ENCODE measurements at places on chromosomes 6 and 20. TPM values are rescaled to one million over a fixed set of nuclear protein-coding genes. Genes with fewer than 3 reads are reported as not detected.

COX4I2 gene
- total RNA-seq, result not detected

SPINT4 gene
- not detected for total RNA-seq

- no peak for DNase-seq
Observed at GRCh38 chr6:110688661-110689268, 126.5 kb downstream of the CDK19 start.

DNA sequence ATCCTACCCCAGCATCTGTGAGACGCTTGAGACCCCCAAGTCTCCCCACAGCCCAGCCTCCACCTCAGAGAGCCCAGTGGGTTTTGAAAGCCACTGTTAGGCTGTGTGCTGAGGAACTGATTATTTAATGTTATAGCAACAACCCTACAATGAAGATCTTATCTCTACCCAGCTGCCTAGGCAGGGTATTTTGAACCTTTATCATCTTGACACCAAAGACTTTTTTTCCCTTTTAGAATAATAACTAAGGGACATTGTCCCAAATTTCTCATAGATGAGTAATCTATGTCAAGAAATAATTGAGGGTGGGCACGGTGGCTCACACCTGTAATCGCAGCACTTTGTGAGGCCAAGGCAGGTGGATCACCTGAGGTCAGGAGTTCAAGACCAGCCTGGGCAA is 26.2 kb downstream of the HM13 start:
- no peak for DNase-seq

GRCh38 chr20:63092660-63093215 is 86.0 kb upstream of the BHLHE23 start:
- DNase-seq, result no peak

DNA sequence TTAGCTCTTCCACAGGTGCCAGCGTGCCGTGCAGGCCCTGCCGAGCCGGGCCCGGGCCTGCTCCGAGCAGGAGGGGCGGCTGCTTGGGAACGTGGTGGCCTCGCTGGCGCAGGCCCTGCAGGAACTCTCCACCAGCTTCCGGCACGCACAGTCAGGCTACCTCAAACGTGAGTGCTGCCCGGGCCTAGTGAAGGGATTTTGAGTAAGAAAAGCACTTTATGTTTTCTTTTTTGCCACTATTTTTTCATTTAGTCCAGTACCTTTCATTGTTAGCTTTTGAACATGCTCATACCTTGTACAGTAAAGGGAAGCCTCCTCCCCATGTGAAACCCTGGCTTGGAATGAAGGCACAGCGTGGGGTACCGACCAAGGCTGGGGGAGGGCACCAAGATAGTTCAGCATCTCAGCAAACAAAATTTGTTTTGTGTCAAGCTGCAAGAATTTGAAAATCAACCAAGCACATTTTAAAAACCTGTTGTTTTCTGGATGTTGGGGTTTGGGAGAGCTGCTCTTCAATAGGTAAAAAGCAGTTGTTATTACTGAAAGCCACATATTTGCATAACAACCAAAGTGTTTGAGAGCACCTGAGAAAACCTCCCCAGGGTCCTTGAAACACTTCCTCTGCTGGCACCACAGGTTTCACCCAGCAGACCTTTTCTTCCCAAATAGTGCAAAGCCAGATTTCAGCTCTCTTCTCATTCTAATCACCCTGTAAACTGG is 18.4 kb downstream of the STX16 start:
- no peak for DNase-seq

- DNase-seq, result no peak
Observed at GRCh38 chr20:64063389-64064144, 569 bp downstream of the TCEA2 start.

TRDN gene
- not detected for total RNA-seq

DNA sequence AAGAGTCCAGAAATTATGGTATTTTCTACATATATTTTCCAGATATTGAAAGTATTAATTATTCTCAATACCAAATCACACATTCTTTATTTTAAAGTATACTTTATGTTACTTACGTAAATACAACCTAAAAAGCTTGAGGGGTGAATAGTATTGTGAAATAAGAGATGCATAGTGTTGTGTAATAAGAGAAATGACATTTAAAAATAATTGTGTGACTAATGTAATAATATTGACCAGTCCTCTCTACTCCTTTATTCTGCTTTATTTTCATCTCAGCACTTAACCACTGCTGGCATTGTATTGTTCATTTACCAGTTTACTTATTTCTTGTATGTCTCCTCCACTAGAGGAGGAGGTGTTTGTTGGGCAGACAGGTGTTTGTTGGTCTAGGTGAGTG is 135.6 kb downstream of the EYA4 start:
- no peak for DNase-seq

ELOVL2 gene
- 13.8 TPM for total RNA-seq

DNA sequence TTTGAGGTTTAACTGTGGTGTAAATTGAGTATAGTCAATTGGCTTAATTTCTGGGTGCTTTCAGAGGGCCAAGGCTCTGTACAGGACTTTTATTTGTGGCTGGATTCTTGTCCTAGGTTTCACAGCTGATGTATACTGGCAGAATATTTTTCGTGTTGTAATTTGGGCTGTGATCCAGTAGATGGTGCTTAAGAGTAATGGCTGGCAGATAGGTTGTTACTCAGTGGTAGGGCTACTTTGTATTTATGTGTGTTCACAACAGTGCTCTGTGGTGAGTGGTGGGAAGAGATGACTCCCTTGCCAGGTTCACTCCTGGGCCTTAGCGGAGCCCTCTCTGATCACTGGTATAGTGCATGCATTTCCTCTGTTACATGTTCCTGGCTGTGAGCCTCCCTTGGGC is 34.5 kb upstream of the FERMT1 start:
- DNase-seq, result no peak

- DNase-seq, result no peak
Observed at GRCh38 chr20:21707999-21708737, 2.7 kb downstream of the PAX1 start.

GRCh38 chr6:50602292-50602691 is 111.0 kb upstream of the TFAP2D start:
- no peak for DNase-seq

- no peak for DNase-seq
Observed at GRCh38 chr20:59014680-59015389, 4.4 kb upstream of the TUBB1 start.

GRCh38 chr20:7841971-7842310 is 98.3 kb downstream of the HAO1 start:
- DNase-seq, result no peak

- no peak for DNase-seq
Observed at GRCh38 chr6:26570027-26570809, 26.5 kb upstream of the ABT1 start.

DNA sequence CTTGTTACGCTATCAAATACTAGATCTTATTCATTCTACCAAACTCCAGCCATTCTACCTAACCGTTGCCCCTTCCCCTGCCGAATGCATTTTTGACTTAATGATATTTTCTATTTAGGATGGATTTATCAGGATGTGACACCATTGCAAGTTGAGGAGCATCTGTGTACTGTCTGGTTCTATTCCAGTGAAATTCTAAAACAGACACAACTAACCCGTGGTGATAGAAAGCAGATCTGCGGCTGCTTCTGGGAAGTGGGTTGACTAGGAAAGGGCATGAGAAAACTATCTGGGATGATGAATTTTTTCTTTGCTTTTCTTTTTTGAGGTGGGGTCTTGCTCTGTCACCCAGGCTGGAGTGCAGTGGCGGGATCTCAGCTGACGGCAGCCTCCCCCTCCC is 20.7 kb upstream of the SRC start:
- DNase-seq, result no peak

DNA sequence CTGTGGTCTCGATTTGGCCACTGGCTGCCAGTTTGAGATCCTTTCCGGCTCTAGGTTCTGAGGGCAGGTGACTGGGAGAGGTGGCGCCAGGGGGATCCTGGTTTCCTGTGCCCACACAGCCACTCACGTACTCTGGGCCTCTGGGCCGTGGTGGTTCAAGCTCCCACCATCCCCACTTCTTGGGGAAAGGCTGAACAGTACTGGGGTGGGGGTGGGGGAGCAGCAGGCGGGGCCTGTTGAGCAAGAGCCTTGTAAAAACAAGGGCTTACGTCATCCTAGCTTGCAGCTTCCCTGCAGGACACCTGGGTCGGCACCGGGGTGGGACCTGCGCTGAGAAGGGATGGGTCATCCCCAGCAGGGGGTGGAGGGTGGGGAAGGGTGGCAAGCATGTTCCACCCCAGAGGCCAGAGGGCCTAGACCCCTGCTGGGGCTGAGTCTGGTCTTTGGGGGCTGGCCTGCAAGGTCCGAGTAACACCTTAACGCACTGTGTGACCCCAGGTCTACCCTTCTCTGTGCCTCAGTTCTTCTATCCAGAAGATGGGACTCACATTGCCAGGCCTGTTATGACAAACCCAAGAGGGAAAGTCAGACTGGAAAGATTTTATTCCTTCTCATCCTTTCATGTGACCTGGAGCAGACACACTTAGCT is 3.1 kb upstream of the CEBPB start:
- no peak for DNase-seq

DNA sequence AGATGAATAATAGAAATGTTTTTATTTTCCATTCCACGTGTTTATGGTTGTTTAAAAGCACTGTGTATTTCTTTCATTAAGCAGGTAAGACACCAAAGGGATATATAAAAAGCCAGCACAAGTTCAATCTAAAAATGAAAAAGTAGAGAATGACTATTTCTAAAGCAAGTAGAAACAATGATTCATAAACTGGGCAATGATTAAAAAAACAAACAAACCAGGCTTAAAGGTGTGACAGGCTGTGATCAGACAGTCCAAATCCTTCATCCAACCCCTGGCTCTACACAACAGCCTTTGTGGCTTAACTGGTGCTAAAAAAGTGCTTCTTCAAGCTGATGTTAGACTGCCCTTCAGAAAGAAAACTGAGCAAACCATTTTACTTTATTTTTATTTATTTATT is 45.7 kb upstream of the TSHZ2 start:
- DNase-seq, result no peak

Data from neural crest cell (in vitro differentiated cells).